T follicular helper cell (primary cell): ENCODE measurements at places on chromosomes 2 and 18.

- DNase-seq: no peak
These were observed 282.0 kb upstream of the PXDN start for GRCh38 chr2:2026252-2026831.

DNA sequence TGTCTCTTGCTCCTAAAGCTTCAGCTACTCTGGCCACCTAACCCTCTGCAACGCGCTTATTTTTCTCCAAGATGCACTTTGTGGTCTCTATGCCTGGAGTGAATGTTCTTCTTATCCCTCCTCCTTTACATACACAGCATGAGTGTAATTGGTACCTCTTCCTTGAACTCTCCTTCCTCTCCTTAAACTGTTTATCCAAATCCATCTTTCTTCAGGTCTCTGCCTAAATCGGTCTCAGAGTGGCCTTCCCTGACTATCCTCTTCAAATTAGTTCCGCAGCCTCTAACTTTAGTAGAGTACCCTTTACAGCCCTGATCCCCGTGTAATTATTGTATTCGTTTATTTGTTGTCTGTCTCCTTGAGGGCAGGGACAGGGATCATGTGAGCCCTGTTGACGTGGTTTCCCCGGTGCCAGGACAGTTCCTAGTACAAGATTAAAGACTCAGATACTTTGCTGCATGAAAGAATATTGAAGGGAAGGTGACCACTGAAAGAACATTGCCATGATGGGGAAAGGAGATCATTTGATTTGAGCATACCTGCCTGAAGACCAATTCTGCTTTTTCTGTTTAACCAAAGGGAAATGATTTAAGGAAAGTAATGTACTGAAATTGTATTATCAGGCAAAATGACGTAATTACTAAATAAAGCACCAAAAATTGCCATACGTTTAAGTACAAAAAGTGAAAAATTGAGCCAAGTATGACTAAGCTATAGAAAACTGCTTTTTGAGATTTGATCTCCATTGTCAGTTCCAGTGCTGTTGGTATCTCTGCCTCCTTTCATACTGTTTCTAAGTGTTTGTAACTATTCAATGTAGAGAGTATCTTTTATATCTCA is 1.2 kb downstream of the CNOT9 start:
- DNase-seq: no peak

GRCh38 chr18:52190195-52190594 is 149.8 kb upstream of the DCC start:
- DNase-seq: no peak

DNA sequence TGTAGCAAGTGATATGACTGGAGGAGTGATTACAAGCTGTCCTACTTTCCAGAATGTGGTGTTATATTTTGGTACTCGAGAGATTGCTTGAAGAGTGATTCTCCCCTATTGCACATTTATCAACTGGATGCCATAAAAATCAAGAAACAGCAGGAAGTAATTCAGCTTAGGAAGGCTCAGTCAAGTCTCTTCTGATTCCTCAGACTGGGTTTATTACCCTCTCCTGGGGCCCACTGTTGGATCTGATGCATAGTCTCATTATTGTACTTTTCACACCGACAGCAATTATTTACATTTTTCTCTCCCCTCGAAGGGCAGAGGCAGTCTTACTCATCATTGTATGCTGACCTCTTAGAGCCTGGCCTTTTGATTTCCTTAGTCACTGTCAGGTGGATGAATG is 9.3 kb downstream of the NOSTRIN start:
- DNase-seq: no peak
